ENCODE measurements at places on chromosomes 1 and 21.

DNA sequence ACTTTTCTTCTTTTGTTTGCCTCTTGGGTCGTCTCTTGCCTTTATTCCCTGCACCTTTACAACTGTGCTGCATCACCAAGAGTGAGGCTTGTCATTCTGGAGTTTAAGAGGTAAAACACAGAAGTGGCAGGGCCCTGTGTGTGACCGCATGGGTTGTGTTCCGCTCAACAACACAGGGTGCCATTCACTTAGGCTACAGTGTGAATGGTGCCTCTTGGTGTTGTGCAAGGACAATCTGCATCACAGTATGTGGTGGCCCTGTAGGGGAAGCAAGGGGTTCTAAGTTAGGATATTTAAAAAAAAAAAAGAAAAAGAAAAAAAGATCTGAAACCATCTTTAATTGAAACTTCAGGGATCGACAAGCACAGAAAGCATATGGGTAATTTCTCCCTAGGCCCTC lies 38.2 kb downstream of the BRINP2 start:
- no peak for DNase-seq

DNA sequence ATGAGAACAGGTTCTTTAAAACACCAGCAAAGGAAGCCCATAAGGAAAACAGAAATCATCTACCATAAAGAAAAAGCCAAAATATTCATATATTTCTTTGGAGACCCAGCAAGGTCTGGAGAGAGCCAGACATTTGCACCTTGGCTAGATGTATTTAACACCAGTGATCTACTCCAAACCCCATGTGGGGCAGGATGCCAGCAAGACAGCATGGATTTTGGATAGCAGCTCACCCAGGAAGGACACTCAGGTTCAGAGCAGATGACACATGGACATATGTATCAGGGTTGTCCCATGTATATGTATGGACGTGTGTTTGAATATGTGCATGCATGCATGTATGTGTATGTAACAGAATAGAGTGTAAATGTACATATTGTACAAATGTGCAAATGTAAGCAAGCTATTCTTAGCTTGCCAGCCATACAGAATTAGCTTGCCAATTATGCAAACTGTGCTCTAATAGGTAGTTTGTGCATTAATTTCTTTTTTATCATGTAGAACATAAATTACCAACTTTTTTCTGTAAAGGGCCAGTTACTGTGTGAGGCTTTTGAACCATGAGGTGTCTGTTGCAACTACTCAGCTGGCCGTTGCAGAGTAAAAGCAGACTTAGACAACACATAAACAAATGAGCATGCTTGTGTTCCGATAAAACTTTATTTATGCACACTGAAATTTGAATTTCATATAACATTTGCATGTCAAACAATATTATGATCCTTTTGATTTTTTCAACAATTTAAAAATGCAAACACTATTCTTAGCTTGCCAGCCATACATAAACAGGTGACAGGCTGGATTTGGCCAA lies 73.5 kb upstream of the KAZN start:
- DNase-seq = no peak

DNA sequence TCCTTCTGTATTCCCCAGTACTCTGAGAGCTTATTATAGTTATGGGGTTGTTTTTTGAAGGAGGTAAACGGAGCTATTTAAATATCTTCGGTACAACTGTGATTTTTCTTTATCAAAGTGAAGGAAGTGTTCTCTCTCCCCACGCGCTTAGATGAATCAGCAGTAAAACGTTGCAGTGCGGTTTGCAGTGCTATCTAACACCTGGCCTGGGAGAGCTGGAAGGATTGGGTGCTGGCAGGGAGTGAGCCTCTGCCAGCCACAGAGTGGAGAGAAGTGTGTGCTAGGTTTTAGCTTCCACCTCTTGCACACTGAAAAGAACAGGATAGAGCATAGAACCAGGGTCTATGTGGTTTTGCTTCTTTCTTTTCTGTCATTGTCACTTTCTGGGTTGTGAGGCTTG lies 165.9 kb downstream of the SDCCAG8 start:
- DNase-seq = peak; percentile 54

DNA sequence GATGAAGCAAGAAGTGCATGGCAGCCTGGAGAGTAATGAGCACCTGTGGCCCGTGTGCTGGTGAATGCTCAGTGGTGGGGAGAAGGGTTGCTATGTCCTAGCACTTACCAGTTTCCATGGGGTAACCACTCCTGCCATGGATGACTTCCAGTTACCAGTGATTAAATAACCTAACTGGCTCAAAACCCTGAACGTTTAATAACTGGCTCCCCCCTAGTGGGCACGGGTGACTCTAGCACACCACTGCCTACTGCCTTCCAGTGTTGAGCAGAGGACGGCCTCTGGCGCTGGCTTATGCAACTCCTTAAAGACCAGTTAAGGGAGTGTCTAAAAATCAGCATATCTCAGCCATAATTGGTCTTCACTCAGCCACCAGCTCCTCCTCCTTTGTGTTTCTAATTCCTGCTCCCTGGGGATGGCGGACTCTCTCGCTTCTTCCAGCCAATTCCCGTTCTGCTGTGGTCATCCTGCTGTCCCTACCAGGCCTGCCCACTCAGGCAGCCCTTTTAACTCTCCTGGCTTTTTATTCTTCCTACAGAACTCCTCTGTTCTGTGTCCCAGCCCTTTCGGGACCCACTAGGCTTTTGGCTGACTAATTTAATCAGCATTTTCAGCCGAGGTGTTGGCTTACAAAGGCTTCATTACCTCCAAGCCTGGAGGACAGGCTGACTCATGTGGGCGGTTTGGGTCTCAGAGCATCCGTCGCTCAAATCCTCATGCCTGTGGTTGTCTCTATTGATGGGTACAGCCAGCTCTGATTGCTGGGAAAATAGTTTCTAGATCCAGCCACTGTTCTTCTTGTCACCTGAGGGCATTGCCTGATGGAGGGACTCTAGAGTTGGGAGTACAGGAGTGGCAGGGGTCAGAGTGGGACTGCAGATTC lies 332.4 kb downstream of the CAMTA1 start:
- DNase-seq = no peak

- no peak for DNase-seq
Measured at GRCh38 chr1:180841415-180841814, 71.3 kb upstream of the KIAA1614 start.

- DNase-seq = no peak
Measured at GRCh38 chr1:68228851-68229250, 3.5 kb downstream of the WLS start.

GRCh38 chr1:2886631-2887030 lies 85.1 kb upstream of the TTC34 start:
- no peak for DNase-seq

GRCh38 chr1:182909578-182909977 lies 43.4 kb downstream of the SHCBP1L start:
- no peak for DNase-seq

GRCh38 chr21:21236996-21237395 lies 238.8 kb downstream of the NCAM2 start:
- DNase-seq = no peak

GRCh38 chr1:155835548-155835947 lies 21.5 kb downstream of the GON4L start:
- DNase-seq = no peak

DNA sequence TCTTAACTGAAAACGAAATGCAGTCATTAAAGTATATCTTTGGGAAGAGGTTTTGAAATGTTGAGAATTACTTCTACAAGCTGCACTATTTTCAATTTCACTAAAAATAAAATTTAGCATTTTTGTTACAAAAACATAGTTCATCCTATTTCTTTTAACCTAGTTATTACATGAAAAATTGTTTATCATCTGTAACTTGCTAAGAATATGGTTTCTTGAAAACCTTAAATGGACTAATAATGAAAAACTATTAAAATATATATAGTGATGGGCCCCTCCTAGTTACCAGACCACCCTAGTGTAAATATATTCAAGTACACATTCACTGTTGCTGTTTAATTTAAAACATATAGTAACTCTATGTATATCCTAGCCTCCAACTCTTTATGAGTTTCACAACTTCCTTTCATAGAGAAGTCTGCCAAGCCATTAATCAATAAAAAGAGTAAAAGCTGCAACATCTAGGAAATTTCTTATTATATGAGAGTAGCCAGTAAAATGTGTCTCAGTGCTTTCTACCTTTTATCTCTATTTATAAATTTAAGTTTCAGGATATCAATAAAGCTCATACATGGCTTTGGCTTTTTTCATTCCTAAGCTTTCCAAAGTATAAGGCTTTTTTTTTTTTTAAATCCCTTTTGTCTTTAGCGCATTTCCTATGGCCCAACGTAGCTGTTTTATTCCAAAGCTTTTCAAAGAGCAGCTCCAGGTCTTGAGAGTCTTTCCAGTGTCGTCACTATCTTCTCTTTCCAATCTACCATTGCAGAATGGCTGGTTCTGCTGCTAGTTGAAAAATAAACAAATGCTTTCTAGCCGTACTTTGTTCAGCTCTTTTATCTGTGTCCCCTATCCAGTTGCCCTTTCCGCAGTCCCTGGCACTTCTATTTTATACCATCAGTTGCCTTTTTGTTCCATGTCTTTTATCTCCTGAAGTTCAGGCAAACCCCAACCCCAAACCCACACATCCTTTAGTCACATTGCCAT lies 6.5 kb downstream of the IRF2BP2 start:
- no peak for DNase-seq

- peak; percentile 37 for DNase-seq
Measured at GRCh38 chr1:154819628-154820590, 50.2 kb downstream of the KCNN3 start.

All from activated T-cell treated with anti-CD3 and anti-CD28 coated beads, Interleukin-2, amount 50 U/mL, for 72 hours (primary cell).